ENCODE measurements at places on chromosomes 1 and 21.

DNA sequence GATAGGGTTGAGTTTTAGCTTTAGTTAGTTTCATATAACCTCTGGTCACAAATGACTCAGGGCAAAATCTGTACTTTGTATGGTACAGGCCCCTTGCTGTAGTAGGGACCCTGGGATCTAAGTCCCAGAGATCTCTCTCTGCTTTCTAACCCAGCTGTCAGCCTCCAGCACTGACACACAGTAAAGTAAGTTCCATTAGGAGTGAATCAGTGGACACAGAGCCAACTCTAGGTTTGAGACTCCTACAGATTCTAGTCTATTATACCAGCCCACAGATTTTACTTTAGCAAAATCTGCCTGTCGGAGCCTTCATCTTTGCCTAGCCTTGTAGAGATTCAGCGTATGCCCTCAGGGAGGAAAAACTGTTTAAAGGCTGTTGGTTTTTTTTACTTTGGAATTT lies 52.5 kb downstream of the ANGPTL1 start:
- peak; percentile 84 for DNase-seq

DNA sequence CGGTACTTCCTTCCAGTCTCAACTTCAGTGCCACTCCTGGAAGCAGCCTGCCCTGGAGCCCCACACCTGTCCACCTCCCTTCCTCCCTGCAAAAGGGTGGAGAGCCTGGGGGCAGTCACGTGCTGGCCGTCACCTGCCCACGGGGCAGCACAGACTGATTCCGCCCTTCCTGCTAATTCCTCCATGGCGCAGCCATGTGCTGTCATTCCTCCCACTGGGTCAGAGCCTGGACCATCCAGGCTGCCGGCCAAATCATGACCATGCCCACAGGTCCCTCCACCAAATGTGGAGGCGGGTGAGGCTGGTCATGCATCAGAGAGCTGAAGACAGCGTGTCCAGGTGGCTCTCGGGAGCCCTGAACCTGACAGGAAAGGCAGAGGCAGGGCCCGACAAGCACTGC lies 24.4 kb upstream of the GPR153 start:
- no peak for DNase-seq

DNA sequence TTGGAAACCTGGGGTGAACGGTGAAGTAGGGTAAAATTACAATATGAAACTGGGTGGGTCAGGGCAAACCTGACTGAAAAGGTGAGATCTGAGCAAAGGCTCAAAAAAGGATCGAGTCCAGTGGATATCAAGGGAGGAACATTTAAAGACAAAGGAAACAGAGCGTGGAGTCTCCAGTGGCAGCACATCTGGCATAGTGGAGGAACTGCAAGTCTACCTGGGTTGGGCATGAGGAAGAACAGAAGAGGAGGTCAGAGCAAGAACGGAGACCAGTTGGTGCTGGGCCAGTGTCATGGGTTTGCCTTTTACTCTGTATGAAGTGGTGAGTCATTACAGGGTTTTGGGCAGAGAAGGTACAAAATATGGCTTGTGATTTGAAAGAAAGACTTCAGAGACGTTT lies 163.7 kb downstream of the NTPCR start:
- peak; percentile 50 for DNase-seq

DNA sequence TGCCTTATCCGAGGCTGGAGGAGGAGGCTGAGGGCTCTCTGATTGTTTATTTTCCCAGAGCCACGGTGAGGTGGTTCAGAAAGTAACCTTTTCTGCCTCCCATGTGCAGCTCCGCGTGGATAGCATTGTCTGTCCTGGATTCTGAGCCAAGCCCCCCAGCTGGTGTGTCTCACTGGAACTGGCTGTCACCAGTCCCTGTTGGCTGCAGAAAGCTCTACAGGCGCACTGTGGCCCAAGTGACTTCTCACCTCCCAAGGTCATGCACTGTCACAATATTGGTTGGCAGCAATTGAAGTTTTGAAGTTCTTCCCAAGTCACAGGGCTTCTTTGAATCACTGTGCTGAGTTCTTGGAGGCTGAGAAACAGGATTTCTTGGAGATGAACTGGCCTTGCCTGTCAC lies 8.2 kb downstream of the BMP8A start:
- DNase-seq: no peak

DNA sequence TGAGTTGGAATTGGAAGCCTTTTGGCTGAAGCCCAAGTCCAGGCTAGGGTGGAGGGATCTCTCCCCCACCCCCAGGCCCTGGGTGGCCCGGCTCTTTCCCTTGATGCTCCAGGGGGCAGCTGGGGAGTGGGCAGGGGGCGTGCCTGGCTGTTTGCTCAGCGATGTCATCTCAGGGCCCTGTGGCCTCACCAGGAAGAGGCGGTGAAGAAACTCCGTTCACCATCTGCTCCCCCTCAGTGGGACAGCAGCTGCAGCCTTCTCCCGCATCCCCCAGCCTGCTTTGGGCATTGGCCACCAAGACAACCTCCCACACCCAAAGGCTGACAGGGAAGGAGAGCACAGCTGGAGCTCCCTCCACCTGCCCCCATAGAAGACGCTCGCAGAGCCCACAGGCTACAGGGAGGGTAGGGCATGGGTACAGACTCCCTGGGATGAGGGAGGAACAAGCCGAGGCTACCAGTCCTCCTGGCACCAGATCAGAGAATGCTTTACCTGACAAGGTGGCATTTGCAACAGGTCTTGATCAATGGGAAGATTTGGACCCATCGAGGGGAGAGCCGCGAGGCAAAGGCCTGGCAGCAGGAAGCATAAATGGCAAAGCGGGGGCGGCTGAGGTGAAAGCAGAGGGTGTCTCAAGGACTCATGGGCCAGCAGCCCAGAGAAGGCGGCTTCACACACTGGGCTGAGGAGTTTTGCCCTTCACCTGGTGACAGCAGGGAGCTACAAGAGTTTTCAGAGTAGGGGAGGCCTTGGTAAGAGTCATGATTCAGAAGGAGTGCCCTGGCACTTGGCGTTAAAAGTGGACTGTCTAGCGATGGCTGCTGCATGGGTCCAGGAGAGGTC lies 6.5 kb upstream of the GUCA2A start:
- DNase-seq: no peak

DNA sequence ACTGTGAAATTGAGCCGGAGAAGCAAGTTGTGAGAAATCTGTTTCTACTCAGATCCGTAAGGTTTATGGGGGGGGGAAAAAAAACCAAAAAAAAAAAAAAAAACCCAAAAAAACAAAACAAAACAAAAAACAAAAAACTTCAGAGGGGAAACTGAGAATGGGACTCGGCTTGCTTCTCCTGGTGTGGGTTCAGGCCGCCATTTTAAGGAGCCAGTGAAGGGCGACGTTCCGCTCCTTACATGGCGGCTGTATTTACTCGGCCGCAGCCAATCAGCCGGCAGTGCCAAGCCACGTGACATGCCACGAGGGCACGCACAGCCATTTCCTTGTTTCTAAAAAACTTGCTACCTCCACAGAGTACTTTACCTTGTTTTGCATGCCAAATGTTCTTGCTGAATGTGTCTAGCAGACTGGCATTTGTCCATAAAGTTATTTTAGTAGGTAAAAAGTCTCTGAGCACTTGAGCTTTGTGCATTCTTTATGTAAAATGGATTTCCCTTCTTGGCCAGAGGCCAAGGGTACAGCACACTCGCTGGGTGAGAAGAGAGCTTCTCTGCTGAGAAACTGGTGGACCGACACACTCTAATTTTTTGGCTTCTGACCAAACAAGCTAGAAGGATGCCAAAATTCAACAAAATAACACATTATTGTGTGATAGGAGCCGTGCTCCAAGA lies 101.8 kb downstream of the NFIA start:
- peak; percentile 92 for DNase-seq

GRCh38 chr1:213409208-213409631 lies 358.2 kb downstream of the RPS6KC1 start:
- DNase-seq: no peak

DNA sequence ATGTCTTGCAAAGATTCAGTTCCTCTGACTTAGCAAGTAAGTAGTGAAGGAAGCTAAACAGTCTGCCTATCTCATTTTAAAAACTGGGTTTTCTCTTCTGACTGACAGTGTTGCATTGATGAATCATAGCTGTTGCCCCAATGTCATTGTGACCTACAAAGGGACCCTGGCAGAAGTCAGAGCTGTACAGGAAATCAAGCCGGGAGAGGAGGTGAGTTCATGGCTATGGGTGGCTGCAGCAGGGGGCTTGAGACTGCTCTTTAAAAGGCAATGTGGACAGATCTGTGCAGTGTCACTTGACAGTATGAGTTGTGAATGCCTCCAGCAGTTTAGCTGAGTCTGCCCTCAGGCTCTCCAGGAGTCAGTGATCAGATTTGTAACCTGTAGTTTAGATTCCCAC lies 46.6 kb downstream of the SMYD2 start:
- DNase-seq: no peak

GRCh38 chr1:208603721-208604120 lies 359.5 kb upstream of the PLXNA2 start:
- DNase-seq: no peak

DNA sequence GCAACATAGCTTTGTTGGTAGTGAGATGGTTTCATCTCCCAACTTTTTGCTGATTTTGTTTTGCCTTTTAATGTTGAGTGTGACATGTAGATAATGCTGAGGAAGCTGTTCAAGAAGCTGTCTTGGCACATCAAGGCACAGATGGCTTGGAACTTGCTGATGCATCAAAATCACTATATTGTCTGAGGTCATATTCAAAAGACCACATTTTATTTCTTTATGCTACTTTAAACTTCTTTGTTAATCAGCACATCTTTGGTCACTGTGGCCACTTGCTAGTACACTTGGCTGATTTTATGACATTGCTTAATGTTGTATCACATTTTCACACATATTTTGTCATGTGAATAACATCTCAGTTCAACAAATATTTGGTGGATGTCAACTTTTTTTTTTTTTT lies 87.1 kb upstream of the BCL10 start:
- peak; percentile 55 for DNase-seq

- DNase-seq: peak; percentile 33
Observed at GRCh38 chr1:63915121-63915520, 141.3 kb downstream of the ROR1 start.

DNA sequence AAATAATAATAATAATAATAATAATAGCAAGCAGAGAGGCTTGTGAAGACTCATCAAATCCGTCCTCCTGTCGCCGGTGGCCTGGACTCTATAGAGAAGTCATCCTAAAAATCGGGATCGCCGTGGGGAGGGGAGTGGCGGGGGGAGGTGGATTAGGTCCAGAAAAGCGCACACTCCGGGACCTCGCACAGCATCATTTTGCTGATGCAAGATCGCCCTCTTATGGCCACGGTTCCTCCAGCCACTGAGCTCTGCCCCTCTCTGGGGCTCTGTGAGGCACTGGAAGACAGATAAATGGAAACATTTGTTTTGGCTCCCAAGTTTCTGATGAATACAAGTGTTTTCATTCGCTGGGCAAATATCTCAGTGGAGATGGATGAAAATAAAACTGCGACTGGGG lies 612.0 kb downstream of the MATN1 start:
- peak; percentile 69 for DNase-seq

DNA sequence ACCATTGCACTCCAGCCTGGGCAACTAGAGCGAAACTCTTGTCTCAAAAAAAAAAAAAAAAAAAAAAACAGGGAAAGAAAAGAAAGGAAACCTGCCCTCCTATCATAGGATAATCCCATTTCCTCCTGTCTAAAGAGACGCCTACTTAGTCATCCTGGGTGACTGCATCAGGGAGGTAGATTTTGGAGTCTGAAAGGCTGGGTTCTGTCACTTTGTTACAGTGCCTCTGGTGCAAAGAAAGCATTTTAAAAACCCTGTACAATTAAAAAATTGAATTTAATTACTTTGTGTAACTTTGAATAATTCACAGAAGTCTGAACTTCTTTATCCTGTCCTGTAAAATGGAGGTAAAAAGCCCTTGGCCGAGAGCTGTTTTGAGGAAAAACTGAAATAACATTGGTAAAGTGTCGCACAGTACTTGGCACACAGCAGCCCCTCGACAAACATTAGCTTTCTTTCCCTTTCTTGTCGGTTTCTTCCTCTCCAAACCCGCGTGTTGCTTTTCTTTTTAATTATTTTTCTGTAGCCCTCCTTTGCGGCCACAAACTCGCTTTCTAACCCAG lies 657 bp upstream of the HDAC1 start:
- peak; percentile 72 for DNase-seq

DNA sequence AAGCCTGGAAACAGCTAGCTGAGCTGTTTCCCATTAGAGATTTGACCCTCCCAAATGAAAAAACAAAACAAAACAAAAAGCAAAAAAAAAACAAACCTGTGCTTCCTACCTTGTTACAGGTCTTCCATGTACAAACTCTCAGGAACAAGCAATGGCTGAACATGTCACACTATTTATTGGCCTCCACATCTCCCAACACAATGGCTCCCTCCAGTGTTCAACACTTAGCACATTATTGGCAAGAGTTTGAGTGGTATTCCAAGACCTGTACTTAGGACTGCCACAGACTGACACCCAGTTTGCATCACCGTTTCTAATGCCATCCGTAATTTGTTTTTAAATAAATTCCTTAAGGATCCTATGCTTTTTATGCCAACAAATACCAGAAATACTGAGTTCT lies 195.0 kb upstream of the OLFM3 start:
- peak; percentile 12 for DNase-seq

DNA sequence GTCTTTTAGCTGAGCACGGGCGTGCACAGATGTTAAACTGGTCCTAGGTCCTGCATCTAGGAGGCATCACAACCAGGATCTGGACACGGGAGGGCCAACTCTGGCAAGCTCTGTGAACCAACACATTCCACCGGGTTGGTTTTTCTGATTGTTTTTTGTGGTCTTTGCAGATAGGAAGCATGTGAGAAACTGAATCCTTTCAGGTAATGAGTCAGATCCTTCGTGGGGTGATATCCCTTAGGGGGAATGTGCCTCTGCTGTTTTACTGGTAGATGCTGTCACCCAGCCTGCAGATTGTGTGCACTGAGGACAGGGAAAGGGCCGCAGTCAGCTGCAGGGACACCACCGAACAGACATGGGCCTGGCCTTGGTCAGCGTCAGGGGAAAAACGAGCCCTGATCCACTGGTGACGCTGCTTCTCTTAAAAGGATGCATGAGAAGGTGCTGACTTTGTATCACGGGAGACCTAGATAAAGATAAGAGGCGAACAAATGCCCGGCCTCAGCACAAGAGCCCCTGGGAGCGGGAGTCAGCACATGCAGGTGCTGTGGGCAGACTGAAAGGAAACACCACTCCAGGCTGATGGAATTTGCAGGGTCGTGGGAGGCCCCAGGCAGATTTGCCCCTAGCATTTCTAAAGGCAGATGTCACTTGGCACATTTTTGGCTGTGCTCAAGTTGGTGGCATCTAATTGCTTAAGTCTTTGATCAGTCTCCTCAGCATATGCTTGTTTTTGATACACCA lies 51.1 kb downstream of the DOP1B start:
- peak; percentile 40 for DNase-seq
